ENCODE measurements at places on chromosomes 7 and 10.

GRCh38 chr10:13920031-13920430 is 333.3 kb downstream of the PRPF18 start:
- no peak for DNase-seq

DNA sequence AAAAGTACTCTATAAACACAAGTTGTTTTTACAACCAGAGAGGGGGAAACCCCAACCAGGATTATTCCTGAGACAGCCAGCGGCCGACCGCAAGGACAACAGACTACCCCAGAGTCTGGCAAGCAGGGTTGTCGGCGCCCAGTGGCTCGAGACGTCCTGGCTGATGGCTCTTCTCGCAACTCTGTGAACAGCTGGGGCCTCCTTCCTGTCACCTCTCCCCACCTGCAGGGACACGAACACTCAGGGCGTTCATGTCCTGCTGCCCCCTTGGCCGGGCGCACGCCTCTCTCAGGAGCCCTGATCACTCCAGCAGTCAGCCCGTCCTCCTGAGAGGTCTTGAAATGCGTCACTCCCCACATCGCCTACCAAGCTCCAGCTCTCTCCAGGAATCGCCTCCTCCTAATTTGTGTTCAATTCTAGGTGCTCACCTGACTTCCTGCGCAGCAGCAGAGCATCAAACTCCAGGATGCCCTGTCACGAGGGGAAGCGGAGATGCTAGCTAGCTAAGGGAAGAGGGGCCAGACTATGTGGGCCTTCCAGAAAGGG is 66.4 kb upstream of the TNRC18 start:
- DNase-seq: no peak

DNA sequence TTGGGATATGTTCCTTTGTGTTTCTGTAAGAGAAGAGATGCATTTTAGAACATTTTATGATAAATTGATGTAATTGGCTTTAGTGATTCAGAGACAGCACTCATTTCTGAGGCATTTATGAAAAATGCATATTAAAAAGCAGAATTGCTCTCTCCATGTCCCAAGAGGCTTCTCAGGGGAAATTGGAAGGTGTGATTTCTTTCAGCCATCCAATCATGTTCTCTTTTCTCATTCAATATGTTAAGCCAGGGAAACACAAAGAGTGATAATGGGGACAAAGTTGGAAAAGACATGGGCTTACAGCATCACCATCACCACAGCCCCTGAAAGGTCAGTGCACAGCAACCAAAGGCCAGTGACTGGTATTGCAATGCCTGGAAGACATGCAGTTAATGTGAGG is 129.9 kb upstream of the COL1A2 start:
- no peak for DNase-seq

DNA sequence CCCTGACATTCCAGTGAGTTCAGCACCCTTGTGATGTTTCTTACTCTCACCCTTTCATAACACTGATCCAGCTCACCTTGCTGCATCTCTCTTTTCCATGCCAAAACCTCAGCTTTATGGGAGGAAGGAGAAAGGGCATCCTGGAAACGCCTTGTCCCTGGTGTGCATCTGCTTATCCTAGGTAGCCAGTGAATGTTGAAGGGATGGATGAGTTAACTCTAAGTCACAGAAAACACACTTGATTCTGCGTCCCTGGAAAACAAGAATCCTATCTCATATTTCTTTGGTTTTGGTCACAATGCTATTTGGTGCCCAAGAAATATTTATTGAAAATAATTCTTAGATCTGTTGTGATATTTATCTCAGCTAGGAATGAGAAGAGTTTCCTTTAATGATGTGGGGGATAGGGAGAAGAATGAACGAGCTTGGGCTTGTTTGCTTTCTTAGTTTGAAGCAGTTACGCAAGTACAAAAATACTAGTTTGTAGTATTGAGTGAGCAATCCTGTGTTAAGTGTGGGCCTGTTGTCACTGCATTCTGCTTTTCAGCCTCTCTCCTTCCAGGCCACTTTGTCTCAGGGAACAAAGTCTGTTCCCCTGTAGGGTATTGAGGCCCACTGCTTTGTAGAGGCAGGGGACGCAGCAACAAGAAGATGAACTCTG is 126.5 kb downstream of the ARID5B start:
- no peak for DNase-seq

GRCh38 chr7:136523571-136523970 is 344.9 kb upstream of the CHRM2 start:
- DNase-seq: no peak

DNA sequence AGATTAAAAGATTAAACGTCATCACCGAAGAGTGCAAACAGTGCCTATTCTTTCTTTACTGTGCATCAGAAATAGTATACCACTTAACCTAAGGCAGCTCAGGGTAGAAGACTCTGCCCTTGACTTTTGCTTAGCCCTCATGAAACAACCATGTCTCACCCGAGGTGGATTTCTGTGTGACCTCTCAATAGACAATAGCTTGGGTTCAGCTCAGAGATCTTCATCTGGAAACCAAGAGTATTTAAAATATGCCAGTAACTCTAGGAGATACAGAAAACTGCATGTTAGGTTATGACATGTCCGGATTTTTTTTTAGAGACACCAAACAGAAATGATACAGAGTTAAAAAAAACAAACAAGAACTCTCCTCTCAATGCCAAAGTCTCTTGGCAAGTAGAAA is 75.8 kb downstream of the JAZF1 start:
- no peak for DNase-seq

Measured in NCI-H1417 treated with DMSO at 0.1 percent for 48 hours (cell line).